ENCODE measurements at places on chromosomes 6 and 20. TPM values are rescaled to one million over a fixed set of nuclear protein-coding genes. Genes with fewer than 3 reads are reported as not detected.

Gene FILIP1
- total RNA-seq = 0.07 TPM

Gene JPH2
- total RNA-seq = 2.9 TPM

Gene SLC16A10
- total RNA-seq = 0.63 TPM

Gene SLC35D3
- total RNA-seq = not detected

Gene NKX2-4
- total RNA-seq = not detected

Gene RCAN2
- total RNA-seq = 1.4 TPM

Gene PAX1
- total RNA-seq = not detected

Gene MAPK13
- total RNA-seq = 33.8 TPM

Gene HTR1E
- not detected for total RNA-seq

- DNase-seq = no peak
Measured at GRCh38 chr6:155595284-155595683, 139.6 kb upstream of the NOX3 start.

GRCh38 chr20:19913927-19914614 is 103.1 kb upstream of the NAA20 start:
- peak; percentile 53 for DNase-seq

DNA sequence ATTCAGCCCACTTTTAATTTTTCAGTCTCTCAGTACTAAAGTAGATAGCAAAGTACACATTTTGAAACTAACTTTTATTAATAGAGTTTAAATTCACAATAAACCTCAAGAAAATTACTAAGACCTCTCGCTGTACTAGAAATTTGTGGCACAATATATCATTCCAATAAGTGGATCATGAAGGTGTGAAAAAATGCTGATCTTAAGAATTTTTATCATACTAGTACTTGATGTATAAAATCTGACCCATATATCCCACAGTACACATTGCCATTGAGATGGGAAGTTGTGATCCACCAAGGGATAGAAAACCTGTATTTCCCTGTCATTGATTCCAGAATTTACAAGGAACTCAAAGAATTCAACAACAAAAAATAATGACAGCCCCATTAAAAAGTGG is 85.7 kb downstream of the DCDC2 start:
- DNase-seq = no peak

DNA sequence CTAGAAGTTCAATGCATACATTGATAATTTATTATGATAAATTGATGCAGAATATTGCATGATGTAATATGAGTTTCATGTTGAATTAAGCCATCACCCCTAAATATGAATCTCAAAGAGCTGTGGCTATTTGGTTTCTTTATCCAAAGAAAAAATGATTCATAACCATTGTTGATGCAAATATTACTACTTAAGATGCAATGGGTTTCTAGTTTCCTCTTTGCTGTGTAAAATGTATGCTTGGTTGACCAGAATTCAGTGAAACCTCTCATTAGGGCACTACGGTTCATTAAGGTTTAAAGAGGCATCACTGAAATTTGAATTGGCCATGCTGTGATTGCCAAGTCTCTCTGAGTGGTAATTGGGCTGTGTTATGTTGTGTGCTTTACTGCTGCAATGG is 492.5 kb upstream of the FLRT3 start:
- no peak for DNase-seq

DNA sequence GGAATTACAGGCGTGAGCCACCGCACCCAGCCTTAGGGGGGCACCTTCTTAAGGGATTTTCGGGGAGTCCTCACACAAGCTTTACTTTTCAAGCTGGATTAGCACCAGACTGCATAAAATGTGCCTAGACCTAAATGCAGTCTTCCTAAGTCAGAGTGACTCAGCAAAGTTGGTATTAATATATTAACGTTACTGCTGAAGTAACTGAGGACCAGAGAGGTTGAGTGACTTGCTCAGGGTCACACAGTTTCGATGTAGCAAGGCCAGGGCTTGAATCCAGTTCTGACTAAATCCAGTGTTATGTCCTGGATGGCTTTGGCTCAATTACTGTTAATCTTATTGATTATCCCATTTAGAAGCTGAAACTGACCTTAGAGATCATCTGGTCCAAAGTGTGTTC is 13.4 kb downstream of the EDEM2 start:
- DNase-seq = no peak

- peak; percentile 97 for DNase-seq
Measured at GRCh38 chr6:12354499-12354898, 64.3 kb downstream of the EDN1 start.

GRCh38 chr6:39050453-39051112 is 2.0 kb downstream of the GLP1R start:
- DNase-seq = no peak

GRCh38 chr20:59781226-59781625 is 152.2 kb downstream of the SYCP2 start:
- DNase-seq = no peak

- DNase-seq = no peak
Measured at GRCh38 chr20:5078399-5078958, 41.3 kb downstream of the PCNA start.

DNA sequence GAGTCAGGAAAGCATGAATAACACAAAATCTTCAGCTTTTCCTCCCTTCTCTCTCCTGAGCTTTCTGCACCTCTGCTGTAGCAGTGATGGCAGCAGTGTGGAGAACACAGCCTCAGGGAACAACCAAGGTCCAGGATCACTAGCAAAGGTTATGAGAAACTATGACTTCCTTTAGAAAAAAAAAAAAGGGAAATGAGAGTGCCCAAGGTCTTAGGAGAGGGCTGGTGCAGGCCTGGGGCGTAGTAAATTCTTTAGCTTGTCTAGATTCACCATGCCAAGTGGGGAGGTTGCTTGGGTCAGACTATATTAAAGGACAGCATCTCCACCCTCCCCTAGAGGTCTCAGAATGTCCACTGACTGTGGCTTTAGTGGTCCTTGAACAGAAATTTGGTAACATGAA is 40.4 kb upstream of the POLR1H start:
- DNase-seq = no peak

DNA sequence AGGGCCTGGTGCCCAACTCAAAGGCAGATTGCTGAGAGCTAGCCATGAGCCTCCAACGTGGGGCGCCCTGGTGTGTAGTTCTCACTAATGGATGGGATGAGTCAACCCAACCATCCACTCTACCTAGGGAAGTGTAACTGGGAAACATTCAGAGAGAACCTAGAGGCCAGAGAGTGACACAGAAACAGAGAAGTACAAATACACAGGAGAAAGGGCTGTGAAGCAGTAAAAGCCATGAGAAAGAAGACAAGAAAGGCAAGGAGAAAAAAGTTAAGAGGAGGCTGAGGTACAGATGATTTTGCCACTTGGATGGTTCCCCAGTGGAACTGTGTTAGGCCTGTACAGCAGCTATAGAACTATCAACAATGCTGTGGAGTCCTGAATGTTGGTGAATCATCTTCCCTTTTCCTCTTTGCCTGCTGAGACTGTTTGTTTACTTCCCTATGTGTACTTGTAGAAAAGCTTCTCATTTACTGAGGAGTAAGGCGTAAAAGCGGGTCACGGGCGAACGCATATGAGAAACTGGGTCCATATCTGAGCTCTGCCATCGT is 39.0 kb downstream of the MAN1A1 start:
- peak; percentile 26 for DNase-seq

GRCh38 chr6:158242071-158242606 is 70.1 kb upstream of the TULP4 start:
- no peak for DNase-seq

GRCh38 chr6:25192590-25193459 is 86.3 kb upstream of the CARMIL1 start:
- DNase-seq = peak; percentile 87

- DNase-seq = peak; percentile 25
Measured at GRCh38 chr6:2020909-2021308, 224.5 kb downstream of the GMDS start.

DNA sequence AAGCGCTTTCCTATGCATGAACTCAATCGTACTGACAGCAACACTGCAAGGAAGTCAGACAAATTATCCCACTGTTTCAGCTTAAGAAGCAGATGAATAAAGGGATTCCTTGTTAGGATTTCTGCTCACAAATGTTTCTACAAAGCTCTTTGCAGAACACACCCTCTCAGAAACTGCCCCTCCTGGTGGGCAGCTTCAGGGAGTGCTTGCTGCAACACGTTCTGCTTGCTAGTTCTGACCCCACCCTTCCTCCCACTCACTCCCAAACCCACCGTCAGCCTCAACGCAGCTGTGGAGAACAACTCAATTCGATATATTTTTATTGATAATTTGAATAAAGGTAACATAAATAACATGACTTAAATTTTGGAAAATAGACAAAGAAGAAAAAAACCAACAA is 250.8 kb upstream of the PRDM1 start:
- DNase-seq = no peak

DNA sequence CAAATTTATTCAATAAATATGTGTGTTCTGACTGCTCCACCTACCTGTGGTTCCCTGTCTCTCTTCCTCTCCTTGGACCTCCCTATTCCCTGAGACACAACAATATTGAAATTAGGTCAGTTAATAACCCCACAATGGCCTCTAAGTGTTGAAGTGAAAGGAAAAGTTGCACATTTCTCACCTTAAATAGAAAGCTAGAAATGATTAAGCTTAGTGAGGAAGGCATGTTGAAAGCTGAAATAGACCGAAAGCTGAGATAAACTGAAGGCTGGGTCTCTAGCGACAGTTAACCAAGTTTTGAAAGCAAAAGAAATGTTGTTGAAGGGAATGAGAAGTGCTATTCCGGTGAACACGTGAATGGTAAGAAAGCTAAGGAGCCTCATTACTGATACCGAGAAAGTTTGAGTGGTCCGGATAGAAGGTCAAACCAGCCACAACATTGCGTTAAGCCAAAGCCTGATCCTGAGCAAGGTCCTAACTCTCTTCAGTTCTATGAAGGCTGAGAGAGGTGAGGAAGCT is 34.1 kb downstream of the UST start:
- no peak for DNase-seq

DNA sequence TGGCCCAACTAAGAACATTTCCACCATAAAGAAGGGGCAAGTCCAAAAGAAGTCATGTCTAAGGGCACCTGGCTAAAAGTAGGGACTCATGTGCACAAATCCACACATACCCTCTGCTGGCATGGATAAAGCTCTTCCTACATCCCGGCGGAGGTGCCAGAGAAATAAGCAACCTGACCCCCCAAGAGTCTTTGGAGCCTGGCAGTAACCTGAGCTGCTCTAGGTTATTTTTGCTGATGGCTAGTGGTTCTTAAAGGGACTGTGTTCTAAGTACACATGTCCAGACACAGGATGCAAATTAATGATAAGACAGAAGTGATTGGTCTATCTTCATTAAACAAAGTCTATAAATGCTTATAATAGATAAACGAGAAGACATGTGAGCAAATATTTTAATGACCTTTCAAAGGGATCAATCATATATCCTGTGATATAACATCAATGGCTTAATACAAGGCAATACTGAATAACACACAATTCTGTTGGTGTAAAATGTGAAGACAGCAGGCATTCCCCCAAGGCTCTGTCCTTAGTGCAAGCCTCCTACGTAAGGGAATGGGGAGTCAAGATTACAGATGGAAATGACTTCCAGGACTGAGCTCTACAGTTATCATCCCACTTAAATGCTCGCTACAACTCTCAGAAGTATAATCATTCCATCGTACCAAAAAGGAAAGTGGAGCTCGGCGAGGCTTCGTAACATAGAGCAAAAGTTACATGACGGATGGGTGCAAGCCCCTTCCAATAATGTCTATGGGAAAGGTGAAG is 52.5 kb downstream of the HIVEP2 start:
- DNase-seq = no peak

DNA sequence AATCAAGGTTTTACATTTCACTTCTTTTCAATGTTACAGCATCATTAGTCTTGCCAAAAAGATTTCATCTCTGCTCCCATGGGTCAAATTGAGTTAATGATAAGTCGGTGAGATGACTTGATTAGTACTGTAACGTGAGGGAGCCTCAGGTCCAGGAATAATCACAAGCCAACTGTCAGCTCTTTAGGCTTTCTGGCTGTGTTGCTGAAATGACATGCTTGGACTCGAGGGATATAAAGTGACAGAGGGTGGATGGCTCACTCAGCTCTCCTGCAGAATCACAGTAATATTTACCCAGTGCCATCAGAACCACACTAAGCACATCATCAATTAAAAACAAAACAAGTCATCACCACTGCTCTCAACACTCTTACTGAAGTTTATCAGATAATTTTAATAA is 196.2 kb upstream of the THEMIS start:
- no peak for DNase-seq

DNA sequence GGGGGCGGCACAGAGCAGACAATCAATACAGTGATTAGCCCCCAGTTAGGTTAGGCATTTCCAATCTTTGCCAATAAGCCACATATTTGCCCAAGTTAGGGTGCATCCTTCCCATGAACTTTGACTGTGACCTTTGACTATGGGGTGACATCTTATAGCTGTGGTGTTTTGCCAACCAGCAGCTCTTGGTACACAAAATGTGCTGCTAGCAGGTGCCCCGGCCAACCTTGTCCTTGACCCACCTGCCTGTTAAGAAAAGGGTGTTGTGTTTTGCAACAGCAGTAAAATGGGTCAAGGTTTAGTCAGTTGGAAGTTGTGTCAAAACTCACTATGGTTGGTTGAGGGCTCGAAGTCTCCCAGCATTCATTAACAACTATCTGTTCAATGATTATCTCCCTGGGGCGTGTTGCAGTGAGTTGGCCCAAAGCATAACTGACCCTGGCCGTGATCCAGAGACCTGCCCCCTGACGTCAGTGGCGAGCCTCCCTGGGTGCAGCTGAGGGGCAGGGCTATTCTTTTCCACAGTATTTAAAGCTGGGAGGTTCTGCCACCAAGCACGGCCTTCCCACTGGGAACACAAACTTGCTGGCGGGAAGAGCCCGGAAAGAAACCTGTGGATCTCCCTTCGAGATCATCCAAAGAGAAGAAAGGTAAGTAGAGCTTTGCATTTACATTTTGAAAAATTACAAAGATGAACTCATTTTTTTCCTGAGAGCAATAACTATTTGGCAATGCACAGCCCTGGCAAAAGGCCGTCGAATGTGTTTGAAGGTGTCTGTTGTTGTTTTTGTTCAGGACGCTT is at the start of gene PCK1:
TSS of gene PCK1 (plus strand) at position 557 of the 802 bp plus-strand sequence. CDS start 302 bp downstream, outside the sequence.
- DNase-seq = peak; percentile 89

GRCh38 chr6:144405163-144405562 is 120.0 kb downstream of the UTRN start:
- DNase-seq = no peak

- no peak for DNase-seq
Measured at GRCh38 chr20:49758781-49759180, 45.1 kb upstream of the B4GALT5 start.

- no peak for DNase-seq
Measured at GRCh38 chr6:142946924-142947713, 2.1 kb upstream of the HIVEP2 start.

DNA sequence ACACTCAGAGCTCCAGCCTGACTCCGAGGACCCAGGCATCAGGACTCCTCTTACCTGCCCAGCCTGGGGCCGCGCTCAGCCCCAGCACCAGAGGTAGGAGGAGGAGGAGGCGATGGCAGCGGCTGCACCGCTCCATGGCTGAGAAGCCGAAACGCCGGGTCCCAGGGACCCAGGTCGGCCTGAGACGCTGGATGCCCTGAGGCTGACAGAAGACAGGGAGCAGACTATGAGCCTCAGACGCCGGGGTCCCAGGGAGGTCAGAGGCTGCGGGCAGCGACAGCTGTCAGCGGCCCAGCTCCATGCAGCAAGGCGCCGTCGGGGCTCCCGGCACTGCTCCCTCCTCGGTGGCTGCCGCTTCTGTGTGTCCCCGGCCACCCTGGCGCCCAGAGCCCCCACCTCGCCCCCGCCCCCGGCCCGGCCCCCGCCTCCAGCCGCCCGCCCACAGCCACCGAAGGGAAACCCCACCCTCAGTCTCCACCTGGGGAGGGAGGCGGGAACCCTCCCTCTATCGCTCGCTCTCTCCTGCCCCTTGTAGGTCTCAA is at the start of gene COL11A2:
TSS of gene COL11A2 (minus strand) at position 363 of the 542 bp plus-strand sequence. CDS start at position 136, 227 bp downstream.
- DNase-seq = no peak

GRCh38 chr6:28489366-28490204 is 26.0 kb downstream of the GPX6 start:
- DNase-seq = no peak

All from epithelial cell of proximal tubule (primary cell).